Brain microvascular endothelial cell (primary cell): ENCODE measurements at places on chromosomes 5 and 9.

GRCh38 chr9:88791105-88791805 is 200.0 kb upstream of the S1PR3 start:
- DNase-seq, result peak; percentile 68

DNA sequence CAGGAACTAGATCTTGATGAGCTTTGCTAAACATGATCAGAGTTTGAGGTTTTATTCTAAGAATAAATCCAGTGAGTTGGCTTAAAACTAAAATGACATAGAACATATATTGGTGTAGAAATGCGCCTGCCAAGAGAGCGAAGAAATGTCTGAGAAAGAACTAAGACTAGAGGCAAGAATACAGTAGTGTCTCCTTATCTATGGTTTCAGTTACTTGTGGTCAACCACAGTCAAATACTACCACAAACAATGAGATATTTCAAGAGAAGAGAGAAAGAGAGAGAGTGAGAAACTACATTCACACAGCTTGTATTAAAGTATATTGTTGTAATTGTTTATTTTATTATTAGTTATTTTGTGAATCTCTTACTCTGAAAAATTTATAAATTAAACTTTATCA is 254.4 kb upstream of the CDH10 start:
- no peak for DNase-seq

DNA sequence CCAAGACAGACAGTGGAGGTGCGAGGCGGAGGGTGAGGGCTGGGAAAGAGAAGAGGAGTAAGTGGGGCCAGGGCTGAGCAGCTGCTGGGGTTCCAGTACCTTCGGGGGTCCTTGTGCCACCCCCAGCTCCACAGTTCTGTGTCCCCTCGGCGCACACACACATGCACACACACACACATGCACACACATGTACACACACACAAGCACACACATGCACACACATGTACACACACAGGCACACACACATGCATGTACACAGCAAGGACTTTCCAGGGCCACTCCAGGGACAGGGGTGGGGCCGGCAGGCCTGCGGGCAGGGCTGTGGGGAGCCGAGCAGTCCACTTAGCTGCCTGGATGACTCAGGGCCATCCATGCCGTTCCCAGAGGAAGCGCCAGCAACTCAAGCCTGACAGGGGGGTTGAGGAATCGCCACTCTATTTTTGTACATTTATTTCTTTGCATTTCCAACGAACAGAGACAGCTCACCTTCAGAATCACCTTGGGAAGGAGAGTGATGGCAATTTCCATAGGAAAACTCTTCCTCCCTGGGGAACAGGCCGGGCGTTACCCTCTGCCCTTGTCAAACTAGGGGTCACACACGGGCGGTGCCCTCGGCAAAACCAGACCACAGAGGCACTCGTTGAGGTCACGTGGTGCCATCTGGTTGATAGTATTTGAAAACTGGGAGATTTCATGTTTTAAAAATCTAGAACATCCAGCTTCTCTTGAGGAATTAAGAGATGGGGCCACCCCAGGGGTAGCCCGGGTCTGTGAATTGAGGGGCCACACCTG is 135.7 kb downstream of the ADAMTS2 start:
- peak; percentile 68 for DNase-seq

GRCh38 chr5:22319798-22320197 is 533.3 kb downstream of the CDH12 start:
- DNase-seq, result no peak

DNA sequence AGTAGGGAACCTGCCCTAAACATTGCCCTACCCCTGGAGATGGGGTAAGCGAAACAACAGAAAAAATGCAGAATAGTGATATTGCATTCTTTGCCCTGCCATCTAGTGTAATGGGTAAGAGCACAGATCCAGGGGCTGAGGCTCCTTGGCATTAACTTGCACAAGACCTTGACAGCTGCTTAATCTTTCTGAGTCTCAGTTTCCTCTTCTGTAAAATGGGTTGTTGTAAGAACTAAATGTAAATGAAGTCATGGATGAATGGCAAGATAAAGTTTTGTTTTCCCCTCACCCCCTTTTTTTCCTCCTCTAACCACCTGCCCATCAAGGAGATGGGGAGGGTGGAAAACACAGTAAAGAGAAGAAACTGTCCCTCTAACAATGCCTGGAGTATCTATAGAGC is 47.7 kb upstream of the ZNF366 start:
- no peak for DNase-seq

GRCh38 chr9:132424857-132425674 is 15.1 kb downstream of the CFAP77 start:
- no peak for DNase-seq

DNA sequence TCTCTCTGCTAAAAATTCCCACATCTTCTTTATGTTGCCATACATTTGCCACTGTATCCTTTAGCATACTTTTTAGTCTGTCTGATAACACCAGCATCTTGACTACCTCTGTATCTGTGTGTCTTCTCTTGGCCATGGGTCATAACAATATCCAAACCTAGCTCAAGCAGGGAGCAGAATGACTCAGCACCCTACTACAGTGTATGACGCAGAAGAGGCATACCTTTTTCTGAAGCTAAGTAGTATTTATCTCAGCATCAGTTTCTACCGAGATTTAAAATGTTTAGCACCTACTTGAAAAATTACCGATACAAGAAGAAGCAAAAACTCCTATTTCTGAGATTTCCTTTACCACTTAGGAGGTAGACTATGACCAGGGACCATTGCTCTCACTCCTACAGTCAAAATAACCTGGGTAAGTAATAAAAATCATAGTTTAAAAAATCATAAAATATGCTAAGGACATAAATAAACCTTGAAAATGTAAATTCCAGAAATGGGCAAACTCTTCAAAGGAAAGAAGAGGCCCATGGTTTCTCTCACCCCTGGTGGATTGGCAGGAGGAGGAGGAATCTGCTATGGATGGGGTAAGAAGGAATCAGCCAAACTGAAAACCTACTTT is 286.5 kb downstream of the MAST4 start:
- peak; percentile 63 for DNase-seq

GRCh38 chr9:81474792-81475191 is 214.6 kb downstream of the TLE1 start:
- no peak for DNase-seq

DNA sequence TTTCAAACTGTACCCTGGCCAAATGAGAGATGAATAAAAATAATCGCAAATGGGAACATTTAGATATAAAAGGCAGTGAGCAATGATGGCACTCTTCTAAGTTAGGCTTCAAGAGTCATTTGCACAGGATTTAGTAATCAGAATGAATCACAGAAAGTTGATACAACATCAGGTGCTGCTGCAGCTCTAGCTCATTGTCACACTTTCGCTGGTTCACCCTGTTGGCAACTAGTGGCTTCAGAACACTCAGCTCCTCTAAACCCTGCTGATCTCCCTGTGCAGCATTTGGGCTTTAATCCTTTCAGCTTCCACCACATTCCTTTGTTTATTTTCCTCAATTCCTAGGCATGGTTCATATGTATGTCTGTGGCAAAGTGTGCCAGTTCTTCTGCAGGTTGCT is 2071.2 kb upstream of the CDH6 start:
- no peak for DNase-seq

- peak; percentile 63 for DNase-seq
These were observed 500.0 kb upstream of the C9orf72 start for GRCh38 chr9:28073270-28073669.

GRCh38 chr5:14452685-14453454 is 128.7 kb upstream of the OTULINL start:
- no peak for DNase-seq

DNA sequence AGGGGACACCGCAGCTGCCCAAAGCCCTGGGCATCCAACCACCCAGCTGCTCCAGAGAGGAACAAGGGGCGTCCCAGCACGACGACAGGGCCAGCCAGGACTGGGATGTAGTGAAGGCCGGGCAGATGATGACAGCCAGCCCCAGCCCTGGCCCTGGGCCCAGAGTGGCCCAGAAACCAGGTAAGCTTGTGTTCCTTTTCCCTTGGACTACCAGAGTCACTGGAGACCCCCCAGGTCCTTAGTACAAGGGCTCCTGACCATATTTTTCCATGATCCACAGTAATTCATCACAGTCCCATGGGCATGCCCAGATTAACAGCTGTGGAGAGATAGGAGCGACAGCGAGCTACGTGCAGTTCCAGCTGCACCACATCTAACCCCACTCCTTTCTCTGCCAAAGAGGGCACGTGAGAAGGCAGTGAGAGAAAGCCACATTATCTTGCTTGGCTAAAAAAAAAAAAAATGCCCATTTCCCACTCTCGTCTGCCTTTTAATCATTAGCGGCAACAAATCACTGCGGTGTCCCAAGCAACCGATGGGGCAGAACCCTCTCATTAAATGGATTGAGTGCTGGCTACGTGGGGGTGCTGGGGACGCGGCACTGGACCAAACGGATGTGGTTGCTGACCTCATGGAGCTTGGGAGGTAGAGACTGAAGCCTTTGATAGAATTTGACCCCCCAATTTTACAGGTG is 21.7 kb upstream of the SYNPO start:
- DNase-seq, result no peak

DNA sequence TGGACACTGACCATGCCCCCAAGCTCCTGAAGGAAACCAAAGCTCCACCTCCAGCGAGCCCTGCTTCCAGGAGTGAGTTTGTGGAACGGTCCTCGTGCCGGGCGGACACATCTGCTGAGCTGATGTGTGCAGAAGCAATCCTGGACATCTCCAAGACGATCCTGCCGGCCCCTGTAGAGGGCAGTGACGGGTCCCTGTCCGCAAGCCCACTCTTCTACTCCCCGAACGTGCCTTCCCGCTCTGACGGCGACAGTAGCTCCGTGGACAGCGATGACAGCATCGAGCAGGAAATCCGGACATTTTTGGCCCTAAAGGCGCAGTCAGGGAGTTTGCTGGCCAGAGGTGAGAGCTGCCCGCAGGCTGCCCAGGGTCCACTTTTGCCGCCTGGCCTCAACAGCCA is 6.2 kb downstream of the PPP1R26 start:
- no peak for DNase-seq

DNA sequence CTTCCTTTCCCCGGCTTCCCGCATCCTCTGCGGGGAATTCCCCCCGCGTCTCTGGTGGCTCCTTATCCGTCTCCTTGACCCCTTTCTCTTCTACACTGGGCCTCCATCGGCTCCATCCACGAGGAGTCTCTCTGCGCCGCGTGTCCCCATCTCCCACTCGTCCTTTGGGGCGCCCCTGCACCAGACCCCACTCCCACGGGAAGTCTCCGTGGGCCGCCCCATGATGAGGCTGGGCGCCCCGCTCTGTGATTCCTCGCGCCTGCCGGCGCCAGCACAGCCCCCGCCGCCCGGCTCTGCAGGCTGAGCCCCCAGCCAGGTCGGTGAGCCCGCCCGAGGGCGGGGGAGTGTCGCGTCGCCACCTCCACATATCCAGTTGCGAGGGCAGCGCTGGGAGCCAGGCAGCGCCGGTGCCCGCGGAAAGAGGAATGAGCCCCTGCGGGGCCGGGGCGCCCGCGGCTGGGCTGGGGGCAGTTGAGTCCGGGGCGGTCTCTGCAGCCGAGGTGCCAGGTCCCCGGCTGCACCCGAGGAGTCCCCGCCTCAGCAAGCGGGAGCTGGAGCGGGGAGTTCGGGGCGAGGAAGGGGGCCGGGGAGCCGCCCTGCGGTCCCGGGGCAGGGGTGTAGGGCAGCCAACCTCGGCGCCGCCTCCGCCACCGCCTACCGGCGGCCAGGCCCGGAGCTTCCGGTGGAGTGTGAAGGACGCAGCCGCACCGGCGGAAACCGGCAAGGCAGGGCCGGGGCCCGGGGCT is 2.1 kb upstream of the TRAF1 start:
- DNase-seq, result no peak

DNA sequence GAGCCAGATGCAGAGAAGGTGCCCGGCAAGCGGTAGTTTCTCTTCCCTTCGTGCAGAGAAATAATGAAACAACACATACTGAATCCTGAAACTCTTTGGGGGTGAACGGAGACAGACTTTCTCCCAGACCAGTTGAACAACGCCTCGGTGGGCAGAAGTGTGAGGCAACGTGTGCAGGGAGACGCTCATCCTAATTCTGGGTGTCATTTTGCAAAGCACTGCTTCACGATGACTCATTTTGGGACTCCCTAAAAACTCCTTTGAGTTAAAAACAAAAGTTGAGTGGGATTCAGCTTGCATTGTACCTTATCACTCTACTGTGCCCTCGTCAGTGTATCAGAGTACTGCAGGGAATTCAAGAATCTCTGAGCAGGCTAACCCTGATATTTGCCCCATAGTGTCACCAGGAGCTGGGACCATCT is 3.5 kb upstream of the NEK6 start:
- DNase-seq, result no peak

- DNase-seq, result no peak
These were observed 483.3 kb downstream of the DMAC1 start for GRCh38 chr9:7316166-7316795.

DNA sequence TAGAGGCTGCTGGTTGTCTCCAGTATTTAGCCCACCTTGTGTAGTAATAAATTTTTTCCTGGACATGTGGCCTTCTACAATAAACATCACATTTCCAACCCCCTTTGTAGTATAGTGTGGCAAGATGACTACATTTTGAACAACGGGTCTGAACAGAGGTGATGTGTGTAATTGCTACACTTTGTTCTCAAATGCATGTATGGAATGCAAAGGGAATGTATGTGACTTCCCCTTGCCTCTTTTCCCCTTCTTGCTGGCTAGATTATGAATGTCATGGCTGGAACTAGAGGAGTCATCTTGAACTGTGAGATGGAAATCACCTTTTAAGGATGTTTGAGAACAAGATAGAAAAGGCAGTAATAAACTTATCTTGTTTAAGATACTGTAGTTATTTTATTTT is 54.5 kb downstream of the PRR16 start:
- DNase-seq, result no peak

GRCh38 chr9:75911390-75911789 is 20.9 kb downstream of the PCSK5 start:
- DNase-seq, result no peak

GRCh38 chr5:96967400-96967799 is 31.5 kb downstream of the LNPEP start:
- DNase-seq, result no peak

DNA sequence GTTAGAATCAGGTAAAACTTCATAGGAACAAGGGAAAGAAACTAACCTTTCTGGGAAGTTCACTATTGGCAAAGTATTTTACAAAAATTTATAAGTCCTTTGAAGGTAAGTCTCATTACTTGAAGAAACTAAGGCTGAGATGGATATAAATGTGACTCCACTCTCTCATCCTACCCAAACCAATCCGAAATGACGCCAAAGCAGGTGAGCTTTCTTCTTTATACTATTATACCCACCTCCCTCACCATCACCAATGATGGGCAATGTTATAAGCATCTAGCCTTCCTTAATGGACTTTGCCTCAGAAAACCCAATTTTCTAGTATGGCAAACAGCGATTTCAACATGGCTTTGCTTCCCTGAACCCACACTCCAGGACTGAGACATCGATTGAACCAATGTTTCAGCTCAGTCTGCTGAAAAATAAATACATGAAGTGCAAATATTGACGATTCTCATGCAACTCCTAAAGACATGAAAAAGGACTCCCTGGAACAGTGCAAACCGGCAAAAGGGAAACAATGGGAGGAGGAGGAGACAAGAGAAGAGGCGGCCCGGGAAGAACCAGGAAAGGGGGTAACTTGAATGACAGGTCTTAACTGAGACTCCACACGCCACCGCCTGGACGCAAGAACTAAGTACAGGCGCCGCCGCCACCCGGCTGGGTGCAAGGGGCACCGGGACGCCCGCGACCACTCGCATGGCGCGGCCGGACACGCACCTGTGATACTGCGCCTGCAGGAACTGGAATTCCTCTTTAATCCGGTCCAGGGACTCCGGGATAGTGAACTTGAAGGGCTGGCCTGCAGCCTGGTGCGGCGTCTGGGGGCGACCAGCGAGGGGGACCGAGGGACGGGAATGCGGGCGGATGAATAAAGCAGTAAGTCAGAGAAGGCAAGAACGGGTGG is 2.5 kb downstream of the TLE1 start:
- DNase-seq, result peak; percentile 71
